ENCODE measurements at places on chromosomes 16 and 17.

- no peak for DNase-seq
Measured at GRCh38 chr16:62445909-62446308, 409.7 kb upstream of the CDH8 start.

- DNase-seq, result no peak
Measured at GRCh38 chr16:65532846-65533245, 411.0 kb upstream of the CDH11 start.

- DNase-seq, result no peak
Measured at GRCh38 chr17:76438906-76439305, 14.0 kb downstream of the UBE2O start.

GRCh38 chr16:66507731-66508239 is 42.1 kb downstream of the TK2 start:
- DNase-seq, result no peak

- DNase-seq, result no peak
Measured at GRCh38 chr16:84563786-84564420, 54.0 kb downstream of the COTL1 start.

DNA sequence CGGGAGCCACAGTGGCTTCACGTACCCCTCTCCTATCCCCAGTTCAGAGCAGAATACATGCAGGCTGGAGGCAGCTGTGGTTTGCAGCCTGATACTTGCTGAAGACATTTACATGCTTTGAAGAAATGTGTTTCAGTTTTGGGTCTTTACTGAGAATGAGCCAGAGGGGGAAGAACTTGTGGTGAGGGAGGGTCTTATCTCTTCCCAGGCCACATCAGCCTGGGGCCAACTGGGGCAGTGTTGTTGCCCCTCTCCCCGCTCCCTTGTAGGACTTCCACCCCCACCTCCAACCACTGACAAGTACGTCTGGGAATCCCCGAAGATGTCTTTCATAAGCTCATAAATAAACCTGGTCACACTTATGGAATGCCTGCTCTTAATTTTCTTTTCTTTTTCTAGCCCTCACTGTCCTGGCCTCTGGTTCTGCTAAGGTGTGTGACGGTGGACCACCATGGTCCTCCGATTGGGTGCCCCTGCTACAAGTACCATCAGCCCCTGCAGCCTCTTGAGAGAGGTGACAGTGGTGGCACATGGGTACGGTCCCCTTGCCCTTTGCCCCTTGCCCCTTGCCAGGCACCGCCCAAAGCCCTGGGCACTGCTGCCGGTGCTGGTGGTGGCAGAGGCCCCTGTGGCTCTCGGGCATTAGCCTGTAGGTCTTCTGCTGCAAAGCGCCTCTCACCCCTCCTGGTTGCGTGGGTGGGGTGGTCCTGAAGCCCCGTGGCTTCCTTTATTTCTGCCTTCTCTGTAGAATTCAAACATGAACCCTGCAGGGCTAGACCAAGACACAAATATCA is 144.8 kb upstream of the RPH3AL start:
- DNase-seq, result no peak

GRCh38 chr17:8019665-8020650 is 17.5 kb downstream of the GUCY2D start:
- DNase-seq, result no peak

- no peak for DNase-seq
Measured at GRCh38 chr16:82071421-82071820, 36.4 kb downstream of the HSD17B2 start.

- DNase-seq, result no peak
Measured at GRCh38 chr17:41009301-41009760, 403 bp upstream of the KRTAP3-1 start.

DNA sequence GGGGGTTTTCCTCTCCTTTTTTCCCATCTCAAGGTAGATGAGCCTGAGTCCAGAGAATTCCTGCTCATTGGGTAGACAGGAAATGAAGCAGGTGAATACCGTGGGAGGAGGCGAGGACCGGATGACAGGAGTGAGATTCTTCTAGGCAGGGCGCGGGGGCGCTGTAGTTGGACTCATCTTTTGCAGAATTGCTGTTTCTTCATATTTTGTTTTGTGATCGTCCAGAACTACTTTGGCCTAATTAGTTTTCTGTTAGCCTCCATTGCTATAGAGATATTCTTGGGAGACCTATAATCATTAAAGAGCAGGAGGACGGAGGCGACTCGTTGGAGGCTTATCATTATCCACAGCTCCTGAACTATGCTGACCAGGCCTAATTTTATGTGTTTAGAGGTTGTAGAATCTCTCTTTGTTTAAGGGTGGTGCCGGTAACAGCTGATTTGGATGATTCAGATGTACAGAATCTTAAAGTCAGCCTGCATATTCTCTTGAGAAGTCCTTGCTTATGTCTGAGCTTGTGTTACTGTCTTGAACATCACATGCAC is 650 bp downstream of the ATP6V0A1 start:
- DNase-seq, result no peak

GRCh38 chr17:67013891-67014290 is 30.5 kb upstream of the CACNG1 start:
- DNase-seq, result no peak
